ENCODE measurements at places on chromosomes 3 and 15.

- DNase-seq = no peak
Measured at GRCh38 chr3:172654470-172654869, 56.4 kb downstream of the NCEH1 start.

DNA sequence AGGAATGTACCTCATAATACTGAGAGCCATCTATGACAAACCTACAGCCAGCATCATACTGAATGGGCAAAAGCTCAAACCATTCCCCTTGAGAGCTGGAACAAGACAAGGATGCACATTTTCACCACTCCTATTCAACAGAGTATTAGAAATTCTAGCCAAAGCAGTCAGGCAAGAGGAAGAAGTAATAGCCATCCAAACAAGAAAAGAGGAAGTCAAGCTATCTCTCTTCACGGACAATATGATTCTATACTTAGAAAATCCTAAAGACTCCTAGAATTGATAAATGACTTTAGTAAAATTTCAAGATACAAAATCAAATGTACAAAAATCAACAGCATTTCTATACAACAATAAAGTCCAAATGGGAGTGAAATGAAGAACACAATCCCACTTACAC lies 30.2 kb downstream of the OCA2 start:
- no peak for DNase-seq

GRCh38 chr3:161573136-161573535 lies 76.5 kb downstream of the OTOL1 start:
- DNase-seq = no peak

- no peak for DNase-seq
Measured at GRCh38 chr3:43054754-43055153, 51.1 kb downstream of the POMGNT2 start.

Data from IMR-90 (cell line).